Activated CD4-positive, CD25-positive, alpha-beta regulatory T cell (primary cell): ENCODE measurements at places on chromosomes 1 and 21.

DNA sequence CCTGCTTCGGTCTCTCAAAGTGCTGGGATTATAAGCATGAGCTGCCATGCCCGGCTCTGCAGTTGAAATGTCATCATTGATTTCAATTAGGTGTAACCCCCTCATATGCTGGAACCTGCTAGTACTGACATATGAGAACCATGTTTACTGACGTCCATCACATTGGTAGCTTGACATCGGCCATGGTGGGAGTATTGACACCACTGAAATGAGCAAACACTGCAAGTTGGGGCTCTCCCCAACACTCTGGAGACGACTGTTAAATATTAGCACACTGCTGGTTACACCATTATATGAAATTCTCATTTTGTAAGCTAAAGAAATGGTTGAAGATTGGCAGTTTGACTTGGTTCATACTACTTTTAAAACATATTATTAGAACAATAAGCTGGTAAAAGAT lies 63.7 kb downstream of the CNST start:
- DNase-seq: no peak

DNA sequence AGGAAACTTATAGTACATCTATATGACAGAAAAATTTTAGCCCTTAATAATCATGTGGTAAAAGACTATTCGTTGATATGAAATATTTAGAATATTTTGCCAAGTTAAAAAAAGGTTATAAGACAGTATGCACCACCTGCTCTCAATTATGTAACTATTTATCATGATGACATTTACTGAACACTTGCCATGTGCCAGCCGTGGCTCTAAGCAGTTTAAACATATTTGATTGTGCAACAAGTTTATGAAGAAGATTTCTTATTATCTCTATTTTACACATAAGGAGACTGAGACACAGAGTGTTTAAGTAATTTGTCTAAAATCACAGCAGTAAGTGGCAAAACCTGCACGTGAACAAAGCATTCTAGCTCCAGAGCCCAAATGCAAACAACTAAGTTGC lies 199.3 kb upstream of the JUN start:
- DNase-seq: no peak

DNA sequence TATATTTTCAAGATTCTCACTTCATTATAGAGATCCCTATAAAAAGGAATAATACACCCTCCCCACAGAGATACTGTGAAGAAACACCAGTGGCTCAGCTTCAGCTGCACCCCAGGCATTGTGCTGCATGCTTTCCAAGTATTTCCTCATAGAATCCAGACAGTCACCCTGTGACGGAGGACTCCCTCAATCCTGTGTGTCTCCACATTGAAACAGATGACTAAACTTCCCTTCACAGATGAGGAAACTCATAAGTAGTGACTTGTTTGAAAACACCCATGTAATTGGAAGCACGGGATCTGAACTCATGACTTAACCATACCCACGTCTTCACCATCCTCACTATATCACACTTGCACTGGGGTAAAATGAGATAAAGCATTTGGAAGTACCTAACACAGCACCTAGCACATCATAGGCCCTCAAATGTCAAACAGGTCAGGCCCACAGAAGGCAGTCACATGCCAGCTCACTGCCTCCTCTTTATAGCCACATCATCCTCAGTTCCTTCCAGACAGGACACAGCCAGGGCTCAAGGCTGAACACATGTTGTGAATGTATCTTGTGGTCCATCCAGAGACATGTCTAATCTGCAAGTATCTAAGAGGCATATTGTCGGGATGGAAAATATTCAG lies 55.2 kb downstream of the GPR161 start:
- no peak for DNase-seq

DNA sequence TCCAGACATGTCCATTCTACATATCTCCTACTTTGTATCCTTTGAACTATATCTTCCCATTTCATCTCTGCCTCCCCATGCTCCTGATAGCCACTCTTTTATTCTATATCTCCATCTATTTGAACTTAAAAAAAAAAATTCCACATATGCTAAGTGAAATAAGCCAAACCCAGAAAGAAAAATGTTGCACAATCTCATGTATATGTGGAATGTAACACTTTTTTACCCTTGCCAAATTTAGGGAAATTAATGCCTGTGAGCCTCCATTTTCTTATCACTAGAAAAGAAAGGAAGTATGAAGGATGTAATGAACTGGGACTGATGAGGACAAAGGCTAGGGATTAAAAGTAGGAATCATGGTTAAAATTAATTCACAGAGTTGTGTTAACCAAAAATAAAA lies 53.5 kb downstream of the RGS13 start:
- no peak for DNase-seq

GRCh38 chr1:181396171-181396670 lies 87.1 kb upstream of the CACNA1E start:
- no peak for DNase-seq
